CD4-positive, alpha-beta memory T cell (primary cell): ENCODE measurements at places on chromosomes 12 and 14. TPM values are rescaled to one million over a fixed set of nuclear protein-coding genes. Genes with fewer than 3 reads are reported as not detected.

The KRT1 gene
- 21.0 TPM for polyA plus RNA-seq

The CLEC1B gene
- not detected for polyA plus RNA-seq

The CCDC196 gene
- polyA plus RNA-seq: not detected

The RHOJ gene
- not detected for polyA plus RNA-seq

The OTX2 gene
- polyA plus RNA-seq: not detected

The KIF21A gene
- polyA plus RNA-seq: 3.4 TPM

The PTHLH gene
- not detected for polyA plus RNA-seq

The RFLNA gene
- polyA plus RNA-seq: not detected

The FAM222A gene
- polyA plus RNA-seq: 0.25 TPM

The TAS2R50 gene
- polyA plus RNA-seq: not detected

The P3H3 gene
- polyA plus RNA-seq: 1.2 TPM

The KRT79 gene
- not detected for polyA plus RNA-seq

The SLC25A47 gene
- polyA plus RNA-seq: not detected

The DLK1 gene
- polyA plus RNA-seq: not detected

The TSPAN19 gene
- not detected for polyA plus RNA-seq

The IL26 gene
- polyA plus RNA-seq: not detected

The MIPOL1 gene
- polyA plus RNA-seq: 0.98 TPM

The IRAK3 gene
- 0.14 TPM for polyA plus RNA-seq

The CDK4 gene
- polyA plus RNA-seq: 85.0 TPM

The CIDEB gene
- 17.2 TPM for polyA plus RNA-seq

The POTEG gene
- polyA plus RNA-seq: not detected
